ENCODE measurements at places on chromosomes 7 and 10.

DNA sequence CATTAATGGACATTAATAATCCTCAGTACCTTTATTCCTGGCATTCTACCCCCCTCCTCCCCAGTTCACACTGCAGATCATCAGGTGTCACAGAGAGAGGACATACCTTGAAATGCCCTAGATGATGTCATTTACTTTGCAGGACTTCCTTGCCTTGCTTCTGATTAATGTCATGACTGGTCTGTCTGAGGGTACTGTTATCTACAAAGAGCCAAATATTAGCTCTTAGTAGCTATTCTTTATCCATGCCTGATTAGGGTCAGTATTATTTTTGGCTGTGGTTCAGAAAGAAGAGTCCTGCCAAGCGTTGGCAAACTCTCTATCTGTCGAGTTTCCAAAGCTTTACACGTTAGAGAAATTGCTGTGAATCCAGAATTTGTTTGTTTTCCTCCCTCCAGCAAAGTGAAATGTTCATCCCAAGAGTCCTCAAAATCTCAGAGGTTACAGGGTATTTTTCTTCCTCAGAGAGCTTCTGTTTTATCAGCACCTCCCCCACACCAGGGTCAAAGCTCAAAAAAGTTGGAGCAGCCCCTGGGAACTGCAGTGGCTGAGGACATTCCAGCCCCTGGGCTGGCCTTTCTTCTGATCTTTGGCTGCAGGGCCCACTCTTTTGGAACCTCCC lies 12.6 kb downstream of the SCD start:
- no peak for DNase-seq

GRCh38 chr10:61987537-61987936 lies 86.0 kb downstream of the ARID5B start:
- no peak for DNase-seq

GRCh38 chr10:29304995-29305335 lies 16.1 kb downstream of the LYZL1 start:
- DNase-seq, result no peak

DNA sequence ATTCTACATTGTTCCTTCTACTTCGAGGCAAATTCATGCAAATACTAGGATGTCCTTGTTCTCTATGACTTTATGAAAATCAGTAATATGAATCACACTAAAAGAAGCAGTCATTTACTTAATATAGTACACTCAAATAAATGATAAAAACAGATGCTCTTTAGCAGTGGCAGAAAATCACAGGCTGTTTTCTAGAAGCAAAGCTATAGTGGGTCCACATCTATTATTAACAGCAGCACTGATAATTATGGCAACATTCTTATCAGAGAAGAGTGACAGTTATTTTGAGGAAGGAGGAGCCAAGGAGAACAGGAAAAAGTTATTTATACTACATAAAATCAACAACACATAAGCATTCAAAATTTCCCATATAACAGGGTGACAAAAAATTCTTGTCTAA lies 16.5 kb downstream of the KIF5B start:
- no peak for DNase-seq

DNA sequence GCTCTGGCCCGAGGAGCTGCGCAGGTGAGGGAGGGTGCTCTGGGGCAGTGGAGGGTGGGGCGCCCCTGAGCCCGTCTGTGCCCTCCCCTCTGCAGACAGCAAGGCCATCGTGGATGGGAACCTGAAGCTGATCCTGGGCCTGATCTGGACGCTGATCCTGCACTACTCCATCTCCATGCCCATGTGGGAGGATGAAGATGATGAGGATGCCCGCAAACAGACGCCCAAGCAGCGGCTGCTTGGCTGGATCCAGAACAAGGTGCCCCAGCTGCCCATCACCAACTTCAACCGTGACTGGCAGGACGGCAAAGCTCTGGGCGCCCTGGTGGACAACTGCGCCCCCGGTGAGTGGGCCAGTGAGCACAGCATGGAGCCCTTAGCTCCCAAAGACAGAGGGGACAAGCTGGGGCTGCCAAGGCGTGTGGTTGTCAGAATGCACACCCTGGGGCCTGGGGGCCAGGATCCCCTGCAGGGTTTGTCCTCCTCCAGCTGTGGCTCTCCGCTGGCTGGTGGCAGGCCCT lies 5.1 kb downstream of the FLNC start:
- no peak for DNase-seq

- DNase-seq, result no peak
These were observed 121.5 kb downstream of the POLR1F start for GRCh38 chr7:19587291-19587690.

DNA sequence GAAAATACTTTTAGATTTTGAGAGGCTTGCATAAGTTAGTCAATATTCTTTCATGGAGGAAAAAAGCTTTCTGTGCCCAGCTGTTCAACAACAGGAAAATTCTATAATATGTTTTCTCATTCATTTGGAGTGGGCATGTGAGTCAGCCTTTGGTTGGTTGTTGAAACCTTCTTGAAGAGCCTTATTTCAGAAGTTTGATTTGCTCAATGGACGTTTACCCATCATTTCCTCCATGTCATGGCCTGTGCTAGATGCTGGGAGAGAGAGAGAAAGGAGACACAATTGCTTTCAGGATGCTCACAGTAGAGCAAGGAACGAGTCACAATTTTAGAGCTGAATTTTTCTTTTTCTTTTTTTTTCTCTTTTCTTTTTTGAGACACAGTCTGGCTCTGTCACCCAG lies 181.7 kb downstream of the PRKCQ start:
- no peak for DNase-seq

GRCh38 chr7:3493499-3493898 lies 192.4 kb downstream of the SDK1 start:
- no peak for DNase-seq

DNA sequence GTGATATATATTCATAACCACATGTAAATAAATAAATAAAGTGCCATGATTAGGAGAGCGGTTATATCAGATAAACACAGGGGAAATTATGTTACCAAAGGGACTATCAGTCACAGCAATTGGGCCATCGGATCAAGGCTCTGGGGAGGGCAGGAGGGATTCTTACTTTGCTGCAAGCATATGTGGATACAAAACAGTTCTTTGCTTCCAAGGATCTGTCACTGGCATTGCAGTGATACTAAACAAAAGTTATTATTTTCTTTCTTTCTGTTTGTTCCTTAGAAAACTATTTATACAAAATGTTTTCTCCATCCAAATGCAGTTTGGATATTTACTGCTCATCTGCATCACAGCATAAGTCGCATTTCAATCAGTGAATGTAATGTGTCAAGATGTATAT lies 188.4 kb upstream of the MGMT start:
- no peak for DNase-seq

DNA sequence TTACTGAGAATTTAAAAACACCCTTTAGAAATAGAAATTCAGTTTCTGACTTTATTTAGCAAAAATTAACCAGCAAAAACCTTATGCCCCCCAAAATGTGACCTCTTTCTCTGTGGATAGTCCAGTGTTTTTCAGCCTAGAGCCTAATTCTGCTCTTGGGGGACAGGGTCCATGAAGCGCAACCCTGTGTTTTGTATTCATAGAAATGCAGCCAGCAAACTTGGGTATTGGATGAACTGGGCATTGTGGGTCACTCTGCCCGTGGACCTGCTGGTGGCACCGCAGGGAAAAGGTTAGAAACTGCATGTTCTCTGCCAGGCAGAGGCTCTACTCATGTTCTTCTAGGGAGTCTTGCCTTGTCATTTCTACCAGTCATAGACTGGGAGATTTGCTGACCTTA lies 787.4 kb upstream of the C7orf33 start:
- no peak for DNase-seq

GRCh38 chr7:89477991-89478390 lies 676.3 kb upstream of the STEAP1 start:
- no peak for DNase-seq

GRCh38 chr7:87709258-87709657 lies 81.1 kb downstream of the RUNDC3B start:
- no peak for DNase-seq

GRCh38 chr10:77072836-77073662 lies 564.6 kb downstream of the KCNMA1 start:
- no peak for DNase-seq

DNA sequence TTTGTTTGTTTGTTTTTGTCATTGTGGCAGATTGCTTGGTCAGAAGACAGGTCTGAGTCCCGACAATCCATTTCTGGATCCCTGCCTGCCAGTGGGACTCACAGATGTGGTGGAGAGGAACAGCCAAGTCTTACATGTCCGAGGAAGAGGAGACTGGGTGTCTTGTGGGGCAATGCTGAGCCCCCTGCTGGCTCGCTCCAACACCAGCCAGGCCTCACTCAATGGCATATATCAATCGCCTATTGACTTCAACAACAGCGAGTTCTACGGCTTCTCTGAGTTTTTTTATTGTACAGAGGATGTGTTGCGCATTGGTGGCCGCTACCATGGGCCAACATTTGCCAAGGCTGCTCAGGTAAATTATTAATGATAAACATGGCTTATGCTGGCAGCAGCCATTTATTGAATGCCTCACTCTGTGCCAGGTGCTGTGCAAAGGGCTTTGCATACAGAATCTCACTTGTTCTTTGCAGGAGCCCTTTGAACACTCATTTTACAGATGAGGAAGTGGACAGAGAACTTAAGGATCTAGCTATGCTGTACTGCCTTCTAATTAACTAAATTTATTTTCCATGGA lies 33.3 kb downstream of the COX15 start:
- DNase-seq, result no peak

DNA sequence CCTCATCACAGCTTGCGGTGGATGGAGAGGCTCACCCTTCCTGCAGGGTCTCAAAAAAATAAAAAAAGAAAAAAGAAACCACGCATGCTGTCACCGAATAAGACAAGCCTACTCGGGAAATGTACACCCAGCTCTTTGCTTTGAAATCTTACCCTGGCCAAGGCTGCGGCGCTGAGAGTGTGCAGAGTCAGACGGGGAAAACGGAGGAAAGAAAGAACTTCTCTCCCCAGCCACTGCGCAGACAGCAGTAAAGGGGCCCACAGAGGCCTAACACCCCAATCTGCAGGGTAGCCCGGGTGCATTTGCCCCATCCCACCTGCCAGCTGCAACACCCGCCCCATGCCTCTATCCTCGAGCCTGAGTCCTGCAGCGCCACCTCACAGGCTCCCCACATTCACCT lies 14.8 kb downstream of the SLIT1 start:
- DNase-seq, result no peak

DNA sequence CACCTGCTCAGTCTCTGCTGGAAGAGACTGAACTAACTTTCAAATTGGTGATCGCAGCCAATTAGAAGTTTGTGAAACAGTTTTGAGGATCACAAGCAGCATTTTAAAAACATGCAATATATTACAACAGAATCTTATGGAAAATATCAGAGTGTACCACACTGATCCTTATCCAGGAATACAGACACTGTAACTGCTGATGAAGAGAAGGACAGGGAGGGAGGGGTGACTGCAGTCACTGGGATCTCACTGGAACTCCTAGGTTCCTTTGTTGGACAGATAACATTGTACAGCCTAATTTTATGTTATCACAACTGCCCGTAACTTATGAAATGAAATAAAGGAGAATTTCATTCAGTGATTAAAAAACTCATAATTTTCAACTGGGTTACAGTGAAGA lies 6.8 kb upstream of the UBN2 start:
- no peak for DNase-seq

DNA sequence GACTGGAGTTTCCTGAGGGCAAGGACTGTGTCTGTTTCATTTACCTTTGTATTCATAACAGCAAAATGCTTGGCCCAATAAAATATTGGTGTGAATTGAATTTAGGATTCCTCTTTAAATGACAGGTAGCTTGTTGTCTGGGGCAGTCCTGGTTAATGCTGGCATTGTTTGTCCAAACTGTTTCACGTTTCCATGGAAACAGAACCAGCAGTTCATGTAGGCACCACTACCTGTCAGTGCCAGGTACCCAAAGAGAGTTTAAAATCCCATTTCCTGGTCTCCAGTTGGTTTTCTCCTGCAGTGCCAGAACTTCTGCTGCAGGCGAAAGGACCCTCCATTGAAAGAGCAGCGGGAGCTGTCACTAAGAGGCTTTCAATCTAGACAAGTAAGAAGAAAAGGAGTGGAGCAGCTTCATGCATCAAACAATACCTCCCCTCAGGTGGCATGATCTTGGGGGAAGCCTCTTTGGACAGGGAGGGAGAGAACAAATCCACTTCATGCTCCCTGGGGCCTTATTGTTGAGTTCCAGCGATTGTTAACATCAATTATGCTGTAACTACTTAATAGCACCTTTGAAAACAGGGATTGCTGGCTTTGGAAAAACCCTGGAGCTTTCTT lies 109.6 kb downstream of the KIF20B start:
- no peak for DNase-seq

Measured in keratinocyte (primary cell).